Posterior vena cava (tissue), 2 donors: ENCODE measurements at places on chromosomes 5 and 9. TPM values are rescaled to one million over a fixed set of nuclear protein-coding genes. Genes with fewer than 3 reads are reported as not detected.

ROPN1L gene
- total RNA-seq, result 0.67 TPM

DNA sequence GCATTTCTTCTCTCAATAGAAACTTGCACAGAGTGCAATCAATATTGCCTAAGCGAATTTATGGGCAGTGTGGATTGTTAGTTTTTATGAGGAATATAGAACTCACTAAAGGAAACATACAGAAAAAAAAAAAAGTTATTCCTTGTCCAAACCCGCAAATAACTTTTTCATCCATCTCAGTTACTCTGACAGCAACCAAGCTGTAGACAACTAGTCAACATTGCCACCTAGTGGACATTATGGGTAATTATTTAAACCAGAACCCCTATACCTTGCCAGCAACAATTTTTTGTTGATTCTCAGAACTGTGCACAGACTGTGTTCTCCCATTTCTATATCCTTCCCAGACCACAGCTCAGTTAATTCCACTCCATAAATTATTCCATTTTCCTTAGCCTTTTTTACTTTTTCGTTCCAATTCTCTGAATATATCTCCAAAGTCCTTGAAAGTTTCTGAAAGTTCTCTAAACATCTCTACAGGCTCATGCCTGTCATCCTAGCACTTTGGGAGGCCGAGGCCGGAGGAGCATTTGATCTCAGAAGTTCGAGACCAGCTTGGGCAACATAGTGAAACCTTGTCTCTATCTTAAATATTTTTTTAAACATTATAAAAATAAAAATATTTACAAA is 2.6 kb upstream of the AFAP1L1 start:
- no peak for DNase-seq

- no peak for DNase-seq
These were observed 322.1 kb upstream of the MSX2 start for GRCh38 chr5:174402222-174402812.

DNA sequence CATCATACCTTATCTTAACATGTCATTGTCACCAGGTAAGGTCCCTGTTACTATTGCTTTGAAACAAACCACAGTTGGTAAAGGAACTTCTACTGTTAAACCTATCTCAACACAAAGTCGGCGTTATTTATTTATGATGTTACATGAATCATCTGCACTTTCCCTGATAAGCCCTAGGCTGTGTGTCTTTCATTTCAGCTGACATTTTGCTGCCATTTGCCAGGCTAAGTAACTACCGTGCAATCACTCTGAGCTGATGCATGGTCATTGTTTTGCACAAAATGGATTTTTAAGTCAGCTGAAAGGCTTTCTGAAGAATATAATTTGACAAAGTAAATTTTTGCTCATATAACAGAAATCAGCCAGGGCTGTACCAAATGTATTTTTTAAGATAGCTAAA is 546.5 kb downstream of the ZNF608 start:
- no peak for DNase-seq

DNA sequence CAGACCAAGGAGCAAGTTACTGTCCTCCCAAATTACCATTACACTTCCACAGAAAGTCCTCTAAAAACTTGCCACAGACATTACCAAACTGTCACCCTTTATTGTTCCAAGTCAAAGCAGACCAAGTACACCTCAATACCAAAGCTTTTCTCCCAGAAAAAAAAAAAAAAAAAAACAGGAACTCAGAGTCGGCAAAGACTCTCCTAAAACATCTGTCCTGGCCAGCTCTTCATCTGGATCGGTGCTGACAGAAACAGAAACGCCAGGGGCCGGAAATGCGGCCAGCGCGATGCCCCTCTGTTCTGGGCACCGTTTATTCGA is 718 bp downstream of the DEPDC1B start:
- no peak for DNase-seq
